ENCODE measurements at places on chromosomes 4 and X.

DNA sequence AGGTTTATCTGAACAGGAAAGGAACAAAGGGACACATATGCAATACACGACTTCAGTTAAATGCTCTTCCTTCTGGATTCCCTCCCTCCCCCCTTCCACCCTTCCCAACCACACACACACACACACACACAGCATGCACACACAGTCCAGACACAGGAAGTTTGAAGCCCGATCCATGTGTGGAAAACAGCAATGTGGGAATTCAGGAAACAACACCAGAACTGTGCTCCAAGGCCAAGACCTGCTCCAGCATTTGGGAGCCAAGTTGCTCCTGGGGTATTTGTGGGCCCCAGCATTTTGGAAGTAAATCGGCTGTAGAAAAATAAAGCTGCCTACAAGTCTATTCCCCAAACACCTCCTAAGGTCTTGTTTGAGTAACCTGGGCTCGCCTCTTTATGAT is 5.6 kb upstream of the AMOT start:
- DNase-seq: no peak

GRCh38 chr4:31343061-31343460 is 622.9 kb downstream of the PCDH7 start:
- no peak for DNase-seq

DNA sequence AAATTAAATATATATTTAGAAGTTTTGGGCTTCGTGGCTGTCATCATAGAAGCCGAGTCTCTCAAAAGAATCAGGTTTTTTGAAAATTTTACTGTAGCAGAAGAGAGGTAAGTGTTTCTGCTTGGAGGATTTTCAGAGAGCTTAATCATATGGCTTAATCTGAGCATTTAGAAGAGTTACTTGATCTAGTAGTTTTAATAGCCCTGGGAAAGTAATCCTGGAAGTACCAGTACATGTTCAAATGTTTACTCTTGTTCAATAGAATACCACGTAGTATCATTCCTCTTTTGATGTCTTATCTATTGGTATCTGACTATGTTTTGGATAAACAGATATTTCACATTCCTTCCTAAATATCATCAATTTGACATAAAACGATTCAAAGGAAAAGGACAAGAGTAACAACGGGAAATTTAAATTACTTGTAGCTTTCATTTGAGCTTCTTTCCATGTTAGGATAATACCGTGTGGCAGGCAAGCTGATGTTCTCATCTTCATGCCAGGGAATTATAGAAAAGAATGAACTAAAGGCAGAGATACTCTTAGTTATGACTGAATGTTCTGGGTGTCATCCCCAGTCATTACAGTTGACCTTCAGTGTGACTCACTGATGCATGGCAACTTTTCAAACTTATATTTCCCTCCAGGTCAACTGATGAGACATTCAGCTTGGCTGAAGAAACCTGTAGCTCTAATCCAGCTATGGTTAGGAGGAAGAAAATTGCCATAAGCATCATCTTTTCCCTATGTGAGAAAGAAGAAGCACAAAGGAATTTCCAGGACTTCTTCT is 89.8 kb downstream of the FNIP2 start:
- no peak for DNase-seq

GRCh38 chr4:14744346-14744745 is 257.9 kb upstream of the CPEB2 start:
- no peak for DNase-seq

DNA sequence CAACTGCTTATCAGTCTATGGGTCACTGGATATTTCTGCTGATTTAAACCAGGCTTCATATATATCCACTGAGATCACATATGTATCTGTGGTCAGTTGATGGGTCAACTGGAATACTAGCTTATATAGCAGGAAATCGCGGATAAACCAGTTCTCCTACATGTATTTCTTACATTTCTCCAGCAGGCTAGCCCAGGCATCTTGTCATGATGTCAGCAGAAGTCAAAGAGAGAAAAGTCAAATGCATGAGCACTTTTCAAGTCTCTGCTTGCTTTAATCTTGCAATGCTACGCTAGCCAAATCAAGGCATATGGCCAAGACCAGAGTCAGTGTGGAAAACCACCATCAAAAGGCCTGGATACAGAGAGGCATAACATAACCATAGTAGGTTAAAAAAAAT is 1008.8 kb upstream of the DIAPH2 start:
- DNase-seq: no peak
